Effector memory CD4-positive, alpha-beta T cell (primary cell): ENCODE measurements at places on chromosomes 6 and 20.

DNA sequence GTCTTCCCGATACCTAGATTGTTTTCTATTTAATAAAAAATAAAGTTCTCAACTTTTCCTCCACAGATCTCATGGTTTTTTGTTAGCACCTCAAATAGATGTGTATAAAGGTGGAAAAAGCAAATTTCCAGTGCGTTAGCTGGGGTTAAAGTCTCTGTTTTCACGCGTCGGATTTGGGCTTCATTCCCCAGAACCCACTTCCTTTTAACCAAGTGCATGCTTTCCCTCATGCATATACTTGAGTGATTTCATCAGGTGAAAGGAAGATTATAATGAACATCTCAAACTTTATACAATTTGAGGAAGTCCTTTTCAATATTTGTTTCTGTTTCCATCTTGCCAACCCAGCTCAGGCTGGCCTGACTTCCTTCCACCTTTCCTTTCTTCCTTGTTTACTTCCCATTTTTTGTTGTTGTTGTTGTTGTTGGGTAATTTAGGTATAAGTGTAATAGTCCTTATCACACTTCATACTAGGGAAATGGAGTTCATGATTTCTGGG is 43.9 kb upstream of the GGTLC1 start:
- DNase-seq = no peak

DNA sequence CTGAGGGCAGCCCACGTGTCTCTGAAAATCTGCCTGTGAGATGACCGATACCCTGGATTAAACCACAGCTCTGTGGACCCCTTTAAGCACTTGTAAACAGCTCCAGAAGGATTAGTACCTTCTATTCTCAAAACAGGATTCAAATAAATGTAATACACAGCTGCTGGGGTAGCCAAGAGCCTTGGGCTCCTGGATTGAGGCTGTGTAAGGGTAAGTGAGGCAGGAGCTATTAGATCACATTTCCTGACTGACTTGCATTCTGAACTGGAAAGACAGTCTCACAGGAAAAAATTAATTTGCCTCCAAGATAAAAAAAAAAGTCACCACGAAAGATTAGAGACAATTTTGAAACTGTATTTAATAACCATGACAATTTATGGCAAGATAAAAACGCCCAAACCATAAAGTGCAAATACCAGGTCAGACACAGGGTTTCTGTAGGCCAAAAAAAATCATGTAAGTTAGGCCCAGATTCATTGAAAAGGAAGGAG is 78.0 kb downstream of the TRMT11 start:
- DNase-seq = no peak

DNA sequence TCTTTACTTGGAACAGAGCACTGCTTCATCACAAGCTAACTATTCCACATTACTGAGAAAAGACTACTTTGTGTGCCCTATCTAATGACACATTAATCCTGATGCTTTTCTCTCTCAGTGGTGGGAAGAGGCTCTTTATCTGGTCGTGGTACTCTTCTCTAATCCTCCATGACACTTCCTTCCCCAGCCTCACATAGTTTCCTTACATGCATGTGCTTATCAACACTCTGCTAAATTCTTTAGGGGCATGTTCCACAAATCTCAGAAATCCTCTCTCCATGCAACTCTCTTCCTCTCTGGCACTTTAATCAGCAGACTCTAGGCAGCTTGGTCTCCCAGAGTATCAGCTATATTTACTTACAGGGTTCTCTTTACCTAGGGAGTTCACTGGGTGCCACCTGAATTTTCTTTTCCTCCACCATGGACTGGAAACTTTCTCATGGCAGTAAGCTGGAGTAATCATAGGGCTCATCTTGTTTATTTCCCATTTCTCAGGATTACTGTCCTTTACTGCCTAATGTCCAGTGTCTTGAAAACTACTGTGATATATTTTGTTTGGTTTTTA is 27.0 kb upstream of the SLC22A2 start:
- no peak for DNase-seq

DNA sequence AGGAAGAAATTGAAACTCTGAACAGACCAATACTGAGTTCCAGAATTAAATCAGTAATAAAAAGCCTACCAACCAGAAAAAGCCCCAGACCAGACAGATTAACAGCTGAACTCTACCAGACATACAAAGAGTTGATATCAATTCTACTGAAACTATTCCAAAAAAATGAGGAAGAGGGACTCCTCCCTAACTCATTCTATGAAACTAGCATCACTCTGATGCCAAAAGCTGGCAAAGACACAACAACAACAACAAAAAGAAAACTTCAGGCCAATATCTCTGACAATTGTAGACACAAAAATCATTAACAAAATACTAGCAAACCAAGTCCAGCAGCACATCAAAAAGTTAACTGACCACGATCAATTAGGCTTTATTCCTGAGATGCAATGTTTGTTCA is 246.0 kb upstream of the RUNX2 start:
- no peak for DNase-seq

DNA sequence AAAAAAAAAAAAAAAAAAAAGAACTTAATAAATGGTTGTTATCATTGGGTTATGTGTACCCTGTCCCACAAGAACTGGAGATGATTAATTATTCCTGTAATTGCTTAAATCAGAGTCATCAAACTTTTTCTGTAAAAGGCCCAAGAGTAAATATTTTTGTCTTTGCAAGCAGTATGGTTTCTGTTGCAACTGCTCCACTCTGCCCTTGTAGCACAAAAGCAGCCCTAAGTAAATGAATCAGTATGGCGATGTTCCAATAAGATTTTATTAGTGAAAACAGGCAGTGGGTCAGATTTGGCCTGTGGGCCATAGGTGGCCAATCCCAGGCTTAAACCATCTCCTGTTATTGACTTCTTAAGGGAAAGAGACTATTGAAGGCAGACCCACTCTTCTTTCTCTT is 252.7 kb downstream of the TSHZ2 start:
- no peak for DNase-seq

- no peak for DNase-seq
Measured at GRCh38 chr20:61424628-61425420, 172.8 kb downstream of the CDH4 start.

- DNase-seq = no peak
Measured at GRCh38 chr6:5287205-5287965, 26.1 kb downstream of the FARS2 start.
